ENCODE measurements at places on chromosomes 7 and 10.
A peak's percentile ranks its signal among the peaks of the same experiment; 100 is the strongest.

DNA sequence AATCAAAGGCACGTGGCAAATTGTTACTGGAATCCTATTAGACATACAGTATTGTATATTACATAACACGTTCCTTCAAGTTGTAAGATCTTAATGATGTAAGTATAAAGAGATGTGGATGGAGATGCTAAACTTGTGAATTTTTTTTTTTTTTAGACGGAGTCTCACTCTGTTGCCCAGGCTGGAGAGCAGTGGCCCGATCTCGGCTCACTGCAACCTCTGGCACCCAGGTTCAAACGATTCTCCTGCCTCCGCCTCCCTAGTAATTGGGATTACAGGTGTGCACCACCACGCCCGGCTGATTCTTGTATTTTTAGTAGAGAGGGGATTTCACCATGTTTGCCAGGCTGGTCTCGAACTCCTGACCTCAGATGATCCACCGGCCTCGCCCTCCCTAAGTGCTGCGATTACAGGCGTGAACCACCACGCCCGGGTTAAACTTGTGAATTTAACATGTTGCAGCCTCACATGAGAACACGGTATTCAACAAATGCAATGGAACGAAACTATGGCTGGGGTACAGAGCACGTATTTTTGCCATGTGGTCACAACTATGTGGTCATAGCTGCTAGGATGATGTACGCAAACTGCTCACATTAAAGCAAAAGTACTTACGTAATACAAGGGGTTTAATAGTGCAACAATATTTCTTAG, 818 bp upstream of the SUPV3L1 start:
- peak overlapping the region; percentile 100 for H3K27ac ChIP-seq
- no peak for DNase-seq
- H3K4me3 ChIP-seq, result peak overlapping the region; percentile 96
- peaks cover 21% of the 10 kb centered on the region for H3K4me1 ChIP-seq

- DNase-seq, result no peak
- H3K4me1 ChIP-seq, result no peaks in the 10 kb centered on the region
- H3K36me3 ChIP-seq, result no peaks in the 10 kb centered on the region
- H3K27ac ChIP-seq, result no peak overlapping the region
- H3K4me3 ChIP-seq, result no peak overlapping the region
Measured at GRCh38 chr7:81562581-81562980, 207.3 kb downstream of the HGF start.

DNA sequence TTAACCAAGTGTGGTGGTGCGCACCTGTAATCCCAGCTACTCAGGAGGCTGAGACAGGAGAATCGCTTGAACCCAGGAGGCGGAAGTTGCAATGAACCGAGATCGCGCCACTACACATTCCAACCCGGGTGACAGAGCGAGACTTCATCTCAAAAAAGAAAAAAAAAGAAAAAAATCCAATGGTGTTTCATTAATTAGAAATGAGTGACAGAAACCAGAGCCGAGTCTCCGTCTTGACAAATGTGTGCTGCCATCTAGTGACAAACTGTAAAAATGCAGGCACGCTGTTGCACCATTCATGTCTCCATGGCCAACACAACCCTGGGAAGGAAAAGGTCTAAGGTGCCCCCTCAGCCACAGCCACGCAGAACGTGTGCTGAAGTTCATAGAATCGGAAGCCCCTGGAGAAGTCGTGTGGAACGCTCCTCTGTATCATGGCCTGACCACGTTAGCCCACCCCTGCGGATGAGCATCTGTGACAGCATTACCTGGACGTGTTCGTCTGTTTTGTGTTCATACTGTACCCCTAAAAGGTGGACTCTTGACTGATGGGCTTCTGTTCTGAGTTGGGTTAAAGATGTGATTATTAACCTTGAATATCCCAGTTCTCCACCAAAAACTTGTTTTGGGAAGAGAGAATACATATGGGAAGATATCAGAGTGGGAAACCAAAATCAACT, 94.9 kb downstream of the LYZL2 start:
- no peaks in the 10 kb centered on the region for H3K36me3 ChIP-seq
- H3K4me3 ChIP-seq, result no peak overlapping the region
- DNase-seq, result peak; percentile 69

GRCh38 chr7:23593706-23594105, 3.5 kb upstream of the CCDC126 start:
- peaks cover 21% of the 10 kb centered on the region for H3K4me1 ChIP-seq
- no peak overlapping the region for H3K4me3 ChIP-seq
- DNase-seq, result no peak
- no peaks in the 10 kb centered on the region for H3K27me3 ChIP-seq
- no peaks in the 10 kb centered on the region for H3K36me3 ChIP-seq

DNA sequence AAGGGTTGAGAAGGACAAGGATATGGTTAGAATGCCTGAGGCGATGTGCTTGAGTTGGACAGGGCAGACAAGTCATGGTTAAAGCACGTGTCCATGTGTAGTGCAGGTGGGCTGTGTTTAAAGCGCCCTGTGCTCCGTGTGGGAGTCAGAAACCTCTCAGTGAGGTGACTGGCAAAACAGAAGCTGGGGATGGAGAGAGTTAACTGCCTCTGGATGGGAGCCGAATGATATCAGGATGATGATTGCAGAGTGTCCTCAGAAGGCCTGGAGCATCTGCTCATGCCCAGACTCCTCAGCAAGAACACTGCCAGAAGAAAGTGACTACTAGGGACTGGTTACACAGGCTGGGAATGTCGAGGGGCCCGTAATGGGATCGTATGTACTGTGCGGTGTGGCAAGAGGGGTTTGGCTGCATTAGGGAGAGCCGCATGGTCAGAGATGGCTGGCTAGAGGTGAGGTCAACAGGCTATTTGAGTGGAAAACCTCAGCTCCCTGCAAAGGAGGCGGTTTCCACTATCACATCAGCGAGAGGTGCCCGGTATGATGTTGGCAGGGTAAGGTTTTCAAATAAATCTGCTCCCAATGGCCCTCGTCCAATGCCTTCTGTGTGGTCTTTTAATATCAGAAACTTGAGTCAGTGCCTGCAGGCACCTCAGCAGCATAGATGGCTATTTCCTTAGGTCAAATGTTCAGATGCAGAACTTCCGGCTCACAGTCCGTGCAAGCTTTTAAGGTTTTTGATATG, 26.1 kb upstream of the MRC1 start:
- H3K4me1 ChIP-seq, result no peaks in the 10 kb centered on the region
- no peak for DNase-seq
- no peaks in the 10 kb centered on the region for H3K36me3 ChIP-seq
- H3K4me3 ChIP-seq, result no peak overlapping the region
- no peak overlapping the region for H3K27ac ChIP-seq

DNA sequence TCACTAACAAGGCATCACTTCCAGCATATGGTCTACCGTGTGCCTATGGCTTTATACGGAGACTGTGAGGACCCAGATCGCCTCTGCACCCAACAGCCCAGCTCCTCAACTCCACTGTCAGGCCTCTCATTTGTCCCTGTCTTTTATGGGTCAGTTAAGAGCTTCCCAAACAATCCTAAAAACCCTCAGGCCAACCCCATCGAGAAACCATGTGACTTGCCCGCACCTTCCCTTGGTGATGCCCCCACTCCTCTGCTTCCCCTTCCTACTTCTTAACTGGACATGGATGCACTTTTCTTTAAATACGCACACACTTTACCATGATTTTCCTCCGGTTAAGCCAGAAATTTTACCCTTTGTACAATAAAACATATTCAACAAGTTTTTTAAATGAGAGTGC, 46.8 kb downstream of the BAIAP2L1 start:
- peaks cover 13% of the 10 kb centered on the region for H3K27me3 ChIP-seq
- DNase-seq, result no peak
- H3K4me1 ChIP-seq, result no peaks in the 10 kb centered on the region

- peaks cover 4% of the 10 kb centered on the region for H3K27me3 ChIP-seq
- no peak for DNase-seq
- peaks cover 11% of the 10 kb centered on the region for H3K4me1 ChIP-seq
- no peaks in the 10 kb centered on the region for H3K36me3 ChIP-seq
- no peak overlapping the region for H3K4me3 ChIP-seq
Measured at GRCh38 chr10:3679950-3680629, 104.9 kb downstream of the KLF6 start.

GRCh38 chr7:155487509-155488482, 29.9 kb downstream of the EN2 start:
- no peak overlapping the region for H3K4me3 ChIP-seq
- H3K27ac ChIP-seq, result no peak overlapping the region

- H3K27ac ChIP-seq, result no peak overlapping the region
- no peak for DNase-seq
- H3K36me3 ChIP-seq, result peaks cover 42% of the 10 kb centered on the region
Measured at GRCh38 chr10:87915989-87916388, 52.6 kb downstream of the PTEN start.

DNA sequence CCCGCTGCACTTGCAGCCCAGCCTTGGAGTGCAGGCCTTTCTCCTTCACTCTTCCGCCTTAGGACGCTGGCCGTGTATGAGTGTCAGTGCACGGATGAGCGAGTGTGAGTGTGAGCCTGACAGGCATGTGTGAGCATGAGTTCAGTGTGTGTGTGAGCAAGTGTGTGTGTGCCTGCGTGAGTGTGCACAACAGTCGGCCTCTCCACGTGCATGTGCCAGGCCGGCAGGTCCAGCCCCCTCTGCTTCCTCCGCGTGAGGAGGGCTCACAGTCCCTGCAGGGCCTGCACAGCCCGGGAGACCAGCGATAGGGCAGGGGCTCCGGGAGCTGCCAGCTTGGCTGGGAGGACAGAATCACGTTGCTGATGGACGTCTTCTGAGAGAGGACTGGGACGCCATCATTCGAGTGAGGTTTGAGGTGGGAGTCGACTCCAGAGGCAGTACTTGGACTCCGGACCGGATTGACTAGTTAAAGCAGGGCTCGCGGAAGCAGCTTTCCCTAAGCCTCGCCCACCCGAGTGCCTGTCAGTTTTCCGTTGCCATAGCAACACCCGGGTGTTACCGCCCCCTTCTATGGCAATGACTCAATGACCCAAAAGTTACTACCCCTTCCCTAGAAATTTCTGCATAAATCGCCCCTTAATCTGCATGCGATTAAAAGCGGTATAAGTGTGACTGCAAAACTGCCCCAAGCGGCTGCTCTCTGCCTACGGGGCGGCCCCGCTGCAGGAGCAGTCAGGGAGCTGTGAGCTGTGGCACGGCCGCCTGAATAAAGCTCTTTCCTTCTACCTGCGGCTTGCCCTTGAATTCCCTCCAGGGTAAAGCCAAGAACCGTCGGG, 19.6 kb upstream of the CFAP46 start:
- peaks cover 5% of the 10 kb centered on the region for H3K36me3 ChIP-seq
- DNase-seq, result peak; percentile 41
- H3K4me1 ChIP-seq, result peaks cover 11% of the 10 kb centered on the region
- H3K27ac ChIP-seq, result peak overlapping the region; percentile 49

GRCh38 chr7:13197501-13197900, 510.1 kb downstream of the ARL4A start:
- DNase-seq, result no peak
- H3K27me3 ChIP-seq, result no peaks in the 10 kb centered on the region
- H3K4me3 ChIP-seq, result no peak overlapping the region
- no peak overlapping the region for H3K27ac ChIP-seq
- H3K4me1 ChIP-seq, result no peaks in the 10 kb centered on the region

GRCh38 chr7:102190776-102191350, 95.8 kb upstream of the SH2B2 start:
- H3K27me3 ChIP-seq, result no peaks in the 10 kb centered on the region
- DNase-seq, result no peak
- no peaks in the 10 kb centered on the region for H3K4me1 ChIP-seq
- no peak overlapping the region for H3K27ac ChIP-seq

GRCh38 chr10:101575580-101576210, 12.4 kb downstream of the POLL start:
- H3K27ac ChIP-seq, result no peak overlapping the region
- DNase-seq, result no peak
- no peaks in the 10 kb centered on the region for H3K27me3 ChIP-seq

DNA sequence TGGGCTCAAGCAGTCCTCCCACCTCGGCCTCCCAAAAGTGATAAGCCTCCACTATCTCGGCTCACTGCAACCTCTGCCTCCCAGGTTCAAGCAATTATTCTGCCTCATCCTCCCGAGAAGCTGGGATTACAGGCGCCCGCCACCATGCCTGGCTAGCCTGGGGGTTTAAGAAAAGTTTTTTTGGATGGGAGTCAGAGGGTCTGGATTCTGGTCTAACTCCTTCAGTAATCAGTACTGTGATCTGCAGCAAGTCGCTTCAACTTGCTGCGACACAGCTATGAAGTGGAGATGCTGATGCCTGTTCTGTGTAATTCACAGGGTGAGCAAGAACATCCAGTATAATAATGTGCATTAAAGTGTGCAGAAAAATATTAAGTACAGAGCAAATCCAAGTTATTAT, 88.4 kb upstream of the AGBL3 start:
- no peak for DNase-seq
- no peak overlapping the region for H3K27ac ChIP-seq
- peaks cover 12% of the 10 kb centered on the region for H3K4me1 ChIP-seq
- H3K36me3 ChIP-seq, result peaks cover 4% of the 10 kb centered on the region
- H3K4me3 ChIP-seq, result no peak overlapping the region
- H3K27me3 ChIP-seq, result peaks cover 9% of the 10 kb centered on the region

GRCh38 chr7:112290065-112290464, 83.6 kb downstream of the ZNF277 start:
- peaks cover 5% of the 10 kb centered on the region for H3K4me1 ChIP-seq
- no peak for DNase-seq
- no peak overlapping the region for H3K27ac ChIP-seq
- no peaks in the 10 kb centered on the region for H3K27me3 ChIP-seq

- H3K4me3 ChIP-seq, result no peak overlapping the region
- H3K27me3 ChIP-seq, result peaks cover 2% of the 10 kb centered on the region
- no peak overlapping the region for H3K27ac ChIP-seq
- no peak for DNase-seq
- H3K36me3 ChIP-seq, result peaks cover 2% of the 10 kb centered on the region
Measured at GRCh38 chr10:77784856-77785255, 141.7 kb downstream of the DLG5 start.

DNA sequence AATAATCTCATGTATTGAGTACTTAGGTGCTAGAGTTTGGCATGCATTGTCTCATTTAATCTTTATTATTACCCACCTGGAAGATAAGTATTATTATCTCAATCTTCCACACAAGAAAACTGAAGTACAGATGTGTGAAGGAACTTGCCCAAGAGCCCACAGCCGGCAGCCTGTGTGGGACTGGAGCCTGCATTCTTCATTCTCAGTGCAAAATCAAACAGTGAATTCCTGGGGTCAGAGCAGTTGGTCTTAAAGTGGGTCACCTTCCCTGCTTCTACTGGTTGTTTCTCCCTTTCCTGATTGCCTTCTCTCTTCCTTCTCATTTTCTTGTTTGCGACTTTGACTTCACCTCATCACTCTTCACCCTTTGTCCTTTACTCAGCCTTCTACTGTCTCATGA, 144.7 kb upstream of the LYZL1 start:
- no peaks in the 10 kb centered on the region for H3K4me1 ChIP-seq
- H3K36me3 ChIP-seq, result no peaks in the 10 kb centered on the region
- H3K27me3 ChIP-seq, result no peaks in the 10 kb centered on the region
- H3K4me3 ChIP-seq, result no peak overlapping the region
- no peak overlapping the region for H3K27ac ChIP-seq
- DNase-seq, result no peak

DNA sequence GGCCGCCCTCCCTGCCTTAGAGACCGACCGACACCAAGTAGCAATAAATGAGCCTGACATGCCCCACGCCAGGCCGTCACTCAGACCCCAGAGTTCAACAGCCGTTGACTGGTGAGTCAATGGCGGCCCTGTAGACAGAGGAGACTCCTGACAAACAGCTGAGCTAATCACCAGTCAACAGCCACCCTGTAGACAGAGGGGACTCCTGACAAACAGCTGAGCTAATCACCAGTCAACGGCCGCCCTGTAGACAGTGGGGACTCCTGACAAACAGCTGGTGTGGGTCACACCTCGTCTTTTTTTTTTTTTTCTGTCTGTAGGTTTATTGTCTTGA, 16.9 kb upstream of the KNDC1 start:
- H3K27ac ChIP-seq, result no peak overlapping the region
- H3K4me3 ChIP-seq, result no peak overlapping the region
- peaks cover 25% of the 10 kb centered on the region for H3K27me3 ChIP-seq
- H3K36me3 ChIP-seq, result peaks cover 2% of the 10 kb centered on the region
- no peak for DNase-seq
